ENCODE measurements at places on chromosomes 5 and 9.

DNA sequence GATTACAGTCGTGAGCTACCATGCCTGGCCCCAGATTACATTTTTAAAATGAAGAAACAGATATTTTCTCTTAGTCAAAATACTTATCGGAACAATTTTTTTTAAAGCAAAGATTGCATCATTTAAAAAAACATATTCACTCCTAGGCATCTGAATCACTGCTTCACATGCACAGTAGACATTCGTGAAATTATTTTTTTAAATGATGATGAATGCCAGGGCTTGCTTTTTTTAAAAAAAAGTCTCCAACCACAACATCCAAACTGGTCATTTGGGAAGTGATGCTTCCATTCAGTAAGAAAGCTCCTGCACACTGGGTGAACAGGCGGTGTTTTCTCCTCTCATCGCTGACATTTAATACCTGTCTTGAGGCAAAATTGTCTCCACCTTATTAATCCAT is 223.0 kb upstream of the DMRT1 start:
- DNase-seq: peak; percentile 46

- DNase-seq: no peak
Measured at GRCh38 chr9:135350003-135350315, 129.6 kb upstream of the PPP1R26 start.

GRCh38 chr9:5073701-5074100 is 88.6 kb downstream of the JAK2 start:
- DNase-seq: no peak

GRCh38 chr5:121691478-121691877 is 160.2 kb upstream of the FTMT start:
- DNase-seq: no peak

DNA sequence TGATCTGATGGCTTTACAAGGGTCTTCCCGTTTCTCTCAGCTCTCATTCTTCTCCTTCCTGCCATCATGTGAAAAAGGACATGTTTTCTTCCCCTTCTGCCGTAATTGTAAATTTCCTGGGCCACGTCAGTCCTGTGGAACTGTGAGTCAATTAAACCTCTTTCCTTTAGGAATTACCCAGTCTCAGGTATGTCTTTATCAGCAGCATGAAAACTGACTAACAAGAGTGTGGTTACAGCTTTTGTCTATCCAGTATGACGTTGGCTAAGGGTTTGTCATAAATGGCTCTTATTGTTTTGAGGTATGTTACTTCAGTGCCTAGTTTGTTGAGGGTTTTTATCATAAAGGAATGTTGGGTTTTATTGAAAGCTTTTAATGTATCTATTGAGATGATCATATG is 501.6 kb downstream of the CAAP1 start:
- no peak for DNase-seq

DNA sequence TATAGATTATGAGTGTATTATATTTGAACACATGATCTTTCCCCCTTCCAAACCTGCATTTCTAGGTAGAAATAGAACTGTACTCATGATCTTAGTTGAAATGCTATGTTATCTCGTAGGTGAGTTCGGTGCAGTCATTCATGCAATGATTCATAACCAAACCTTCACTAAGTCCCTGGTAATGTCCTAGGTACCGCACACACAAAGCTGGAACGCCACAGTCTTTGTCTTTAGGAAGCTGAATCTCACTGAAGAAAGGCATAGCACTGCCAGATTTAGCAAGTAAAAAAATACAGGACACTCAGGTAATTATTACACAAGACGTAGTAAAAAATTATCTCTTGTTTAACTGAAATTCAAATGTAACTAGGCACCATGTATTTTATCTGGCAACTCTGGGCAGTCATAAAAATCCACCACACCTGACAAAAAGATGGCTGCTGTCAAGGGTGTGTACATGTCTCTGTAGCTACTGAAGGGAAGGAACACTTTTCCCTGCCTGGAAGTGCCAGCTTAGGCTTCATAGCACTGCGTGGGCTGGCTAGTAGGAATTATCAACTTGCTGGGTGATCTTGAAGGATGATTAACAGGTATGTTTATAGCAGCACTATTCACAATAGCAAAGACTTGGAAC is 28.0 kb upstream of the TXN start:
- DNase-seq: no peak

DNA sequence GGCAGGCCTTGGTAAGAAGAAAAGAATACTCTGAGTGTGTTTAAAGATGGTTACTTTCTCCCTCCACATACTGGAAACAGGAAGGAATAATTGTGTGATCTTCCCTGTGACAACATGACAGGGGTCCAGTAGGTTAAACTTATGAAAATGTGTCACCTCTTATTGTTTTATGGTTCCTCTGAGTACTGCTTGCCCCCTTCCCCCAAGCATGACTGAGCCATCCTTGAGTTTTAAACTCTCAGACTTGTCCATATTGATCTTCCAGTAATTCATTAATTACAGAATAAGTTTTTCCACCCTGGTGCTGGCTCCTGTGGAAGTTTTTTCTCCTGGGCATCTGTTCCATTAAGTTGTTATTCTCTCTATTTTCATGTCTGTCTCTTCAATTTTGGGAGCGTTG is 95.8 kb downstream of the CNTLN start:
- no peak for DNase-seq

DNA sequence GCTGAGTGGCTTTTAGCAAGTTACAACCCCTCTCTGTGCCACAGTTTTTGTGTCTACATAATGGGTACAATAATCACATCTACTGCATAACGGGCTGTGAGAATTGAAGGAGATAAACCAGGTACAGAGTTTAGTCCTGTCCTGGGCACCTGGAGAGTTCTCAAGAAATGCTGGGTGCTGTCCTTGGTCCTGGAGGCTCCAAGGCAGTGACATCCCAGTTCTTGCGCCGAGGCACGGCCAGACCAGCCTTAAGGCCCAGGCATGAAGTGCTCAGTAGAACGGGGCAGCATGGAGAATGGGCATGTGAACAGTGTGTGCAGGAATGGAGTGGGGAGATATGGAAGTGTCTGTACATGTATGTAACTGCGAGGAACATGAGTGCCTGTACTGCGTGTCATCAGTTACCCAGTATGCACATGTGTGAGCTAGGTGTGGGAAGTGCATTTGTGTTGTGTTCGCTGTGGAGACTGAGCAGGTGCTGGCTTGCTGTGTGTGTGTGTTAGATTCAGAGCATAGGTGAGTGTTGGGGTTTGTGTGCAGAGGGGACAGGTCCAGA is 6.3 kb upstream of the UNC5A start:
- DNase-seq: no peak

GRCh38 chr5:124908581-124909451 is 162.4 kb upstream of the ZNF608 start:
- no peak for DNase-seq

DNA sequence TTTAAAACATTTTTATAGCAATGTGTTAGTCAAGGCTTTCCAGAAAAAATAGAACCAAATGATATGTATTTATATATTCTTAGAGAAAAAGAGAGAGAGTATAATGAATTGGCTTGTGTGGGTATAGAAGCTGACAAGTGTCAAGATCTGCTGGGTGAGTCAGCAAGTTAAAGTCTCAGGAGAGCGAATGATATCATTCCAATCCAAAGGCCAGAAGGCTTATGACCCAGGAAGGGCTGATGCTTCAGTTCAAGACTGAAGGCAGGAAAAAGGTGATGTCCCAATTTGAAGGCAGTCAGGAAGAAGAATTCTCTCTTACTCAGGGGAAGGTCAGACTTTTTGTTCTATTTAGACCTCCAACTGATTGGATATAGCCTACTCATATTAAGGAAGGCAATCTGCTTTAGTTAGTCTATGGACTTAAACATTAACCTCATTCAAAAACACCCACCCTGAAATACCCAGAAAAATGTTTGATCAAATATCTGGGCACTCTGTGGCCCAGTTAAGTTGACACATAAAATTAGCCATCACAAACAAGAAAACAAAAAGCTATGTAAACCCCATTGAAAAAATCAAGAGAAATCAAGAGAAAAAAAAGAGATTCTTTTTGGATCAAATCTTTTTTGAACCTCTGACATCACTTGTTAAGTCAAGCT is 189.6 kb downstream of the PIK3R1 start:
- DNase-seq: no peak

GRCh38 chr9:111572950-111573604 is 26.4 kb downstream of the PTGR1 start:
- DNase-seq: peak; percentile 87

- no peak for DNase-seq
Measured at GRCh38 chr5:8577792-8578191, 708.8 kb downstream of the MTRR start.

DNA sequence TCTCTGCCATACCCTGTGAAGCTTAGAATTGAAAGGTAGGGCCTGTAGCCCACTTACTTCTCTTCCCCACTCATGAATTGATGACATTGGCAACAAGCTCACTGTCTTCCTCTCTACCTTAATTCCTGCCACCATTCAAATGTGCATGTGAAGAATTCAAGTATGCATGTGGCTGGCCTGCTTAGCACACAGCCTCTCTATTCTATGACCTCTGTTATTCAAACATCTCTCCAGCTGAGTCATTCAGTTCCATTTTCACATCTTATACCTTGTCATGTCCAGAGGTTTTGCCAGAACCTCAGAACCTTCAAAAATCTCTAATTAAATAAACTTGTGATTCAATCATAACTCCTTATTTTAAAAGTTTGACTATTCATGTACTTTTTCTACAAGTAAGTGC is 114.7 kb upstream of the MAN2A1 start:
- DNase-seq: no peak

GRCh38 chr9:82512728-82513127 is 524.2 kb downstream of the SPATA31D1 start:
- DNase-seq: no peak

GRCh38 chr5:32276173-32276853 is 36.4 kb downstream of the MTMR12 start:
- no peak for DNase-seq

- no peak for DNase-seq
Measured at GRCh38 chr5:16507716-16508115, 42.1 kb upstream of the ZNF622 start.

GRCh38 chr5:73899916-73900315 is 273.9 kb downstream of the ARHGEF28 start:
- no peak for DNase-seq

GRCh38 chr9:69873401-69873950 is 52.9 kb downstream of the CFAP95 start:
- DNase-seq: no peak

GRCh38 chr9:16619914-16620520 is 250.5 kb downstream of the BNC2 start:
- DNase-seq: no peak

GRCh38 chr9:121609822-121610637 is 41.4 kb upstream of the DAB2IP start:
- no peak for DNase-seq

DNA sequence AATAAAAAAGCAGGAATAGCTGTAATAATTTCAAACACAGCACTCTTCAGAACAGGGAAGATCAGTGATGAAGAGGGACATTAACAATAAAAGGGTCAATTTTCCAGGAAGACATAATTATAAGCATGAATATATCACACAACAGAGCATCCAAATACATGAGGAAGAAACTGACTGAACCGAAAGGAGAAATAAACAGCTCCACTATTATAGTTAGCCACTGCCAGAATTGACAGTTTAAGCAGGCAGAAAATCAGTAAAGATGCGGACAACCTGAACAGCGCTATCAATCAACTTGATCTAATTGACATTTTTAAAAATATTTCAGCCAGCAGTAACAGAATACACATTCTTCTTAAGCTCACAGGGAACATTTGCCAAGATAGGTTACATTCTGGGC is 89.1 kb downstream of the MED10 start:
- DNase-seq: no peak

- no peak for DNase-seq
Measured at GRCh38 chr9:27518006-27518405, 6.1 kb upstream of the IFNK start.

DNA sequence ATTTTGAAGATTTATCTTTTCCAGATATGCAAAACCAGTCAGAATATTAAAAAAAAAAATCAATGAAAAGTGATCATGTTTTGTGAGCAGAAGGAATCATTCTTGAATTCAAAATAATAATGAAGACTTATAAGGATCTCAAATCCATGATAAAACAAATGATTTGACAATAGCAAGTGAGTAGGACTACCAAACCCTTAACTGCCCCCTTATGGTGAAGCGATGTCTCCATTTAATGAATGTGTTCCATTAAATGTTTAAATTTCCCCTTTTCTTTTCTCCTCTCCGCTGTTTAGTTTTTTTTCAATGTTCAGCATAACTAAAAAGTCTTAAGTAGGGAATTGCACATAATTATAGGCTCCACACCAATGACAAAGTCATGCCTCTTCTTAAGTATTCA is 12.2 kb upstream of the MARCHF3 start:
- no peak for DNase-seq

DNA sequence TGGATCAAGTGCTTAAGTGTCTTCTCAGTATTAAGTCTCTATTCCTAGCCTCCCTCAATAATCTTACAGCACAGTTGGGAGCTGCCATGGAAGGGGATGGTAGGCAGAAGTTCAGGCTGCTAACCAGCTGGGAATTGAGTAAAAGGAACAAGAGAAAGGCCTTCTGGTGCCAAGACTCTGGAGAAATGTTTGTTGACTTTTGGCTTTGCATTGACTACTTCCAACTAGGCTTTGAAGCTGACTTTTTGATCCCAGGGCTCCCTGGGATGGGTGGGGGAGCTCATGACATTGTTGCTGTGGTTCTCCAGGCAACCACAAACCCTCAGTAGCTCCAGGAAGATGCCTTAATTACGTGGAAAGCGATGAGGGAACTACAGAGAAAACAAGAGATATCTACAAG is 85.2 kb upstream of the HTR4 start:
- no peak for DNase-seq

- no peak for DNase-seq
Measured at GRCh38 chr5:169826618-169827017, 153.7 kb downstream of the INSYN2B start.

GRCh38 chr5:133088064-133088463 is 36.3 kb downstream of the HSPA4 start:
- DNase-seq: no peak

- no peak for DNase-seq
Measured at GRCh38 chr9:123470121-123470782, 114.3 kb downstream of the CRB2 start.

- no peak for DNase-seq
Measured at GRCh38 chr5:173324115-173325001, 3.9 kb downstream of the STC2 start.
